CD4-positive, CD25-positive, alpha-beta regulatory T cell (primary cell): ENCODE measurements at places on chromosomes 4 and X.

DNA sequence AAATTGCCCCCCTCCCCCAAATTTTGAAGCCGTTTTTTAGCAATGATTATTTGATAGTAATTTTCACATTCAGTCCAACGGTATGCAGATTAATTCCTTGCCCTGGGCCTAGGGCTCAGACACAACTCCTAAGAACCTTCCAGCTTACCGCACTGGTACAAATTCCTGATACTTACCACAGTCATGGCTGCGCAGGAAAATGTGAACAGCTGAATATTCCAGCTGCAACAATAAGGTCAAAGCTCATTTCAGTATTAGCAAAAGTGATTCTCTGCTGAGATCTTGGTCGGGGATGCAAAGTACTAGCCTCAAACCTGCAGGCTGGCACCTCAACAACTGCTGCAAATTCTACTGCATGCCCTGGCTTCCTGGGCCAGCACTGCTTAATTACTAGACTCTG lies 3.0 kb downstream of the ATP11C start:
- DNase-seq = no peak

DNA sequence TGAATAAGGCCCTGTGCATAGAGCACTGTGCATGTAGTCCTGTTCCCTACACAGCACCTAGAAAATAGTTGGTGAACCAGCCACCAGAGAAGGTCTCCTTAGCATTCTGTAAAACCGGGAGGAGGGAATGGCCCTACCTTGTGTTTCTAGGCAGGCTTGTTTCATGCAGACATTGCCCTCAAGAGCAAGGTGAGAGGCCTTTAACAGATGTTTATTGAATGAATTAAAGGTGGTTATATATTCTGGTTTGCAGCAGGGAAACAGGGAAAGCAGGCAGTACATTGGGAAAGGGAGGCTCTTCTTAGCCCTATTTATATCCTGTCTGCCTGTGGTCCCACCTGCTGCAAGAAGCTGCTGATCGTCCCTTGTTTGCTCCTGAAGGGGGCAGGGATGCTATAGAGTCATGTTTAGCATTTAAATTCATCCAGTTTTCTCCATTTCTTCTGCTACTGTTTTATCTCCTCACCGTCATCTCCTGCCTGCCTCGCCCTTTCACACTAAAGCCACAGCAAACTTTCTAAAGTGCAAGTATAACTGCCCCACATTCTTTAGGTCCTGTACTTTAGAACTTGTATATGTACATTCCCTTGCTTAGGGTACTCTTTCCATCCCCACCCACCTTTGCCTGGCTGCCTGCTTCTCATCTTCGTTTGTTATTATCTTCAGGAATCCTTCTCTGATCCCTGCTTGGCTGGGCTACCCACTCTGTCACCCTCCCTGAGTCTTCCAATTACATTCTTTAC lies 60.3 kb downstream of the EGF start:
- DNase-seq = no peak

GRCh38 chr4:54723220-54723619 lies 65.5 kb downstream of the KIT start:
- no peak for DNase-seq

GRCh38 chr4:171947400-171947799 lies 134.2 kb downstream of the GALNTL6 start:
- no peak for DNase-seq

- DNase-seq = no peak
Measured at GRCh38 chrX:21438792-21439191, 64.6 kb downstream of the CNKSR2 start.

DNA sequence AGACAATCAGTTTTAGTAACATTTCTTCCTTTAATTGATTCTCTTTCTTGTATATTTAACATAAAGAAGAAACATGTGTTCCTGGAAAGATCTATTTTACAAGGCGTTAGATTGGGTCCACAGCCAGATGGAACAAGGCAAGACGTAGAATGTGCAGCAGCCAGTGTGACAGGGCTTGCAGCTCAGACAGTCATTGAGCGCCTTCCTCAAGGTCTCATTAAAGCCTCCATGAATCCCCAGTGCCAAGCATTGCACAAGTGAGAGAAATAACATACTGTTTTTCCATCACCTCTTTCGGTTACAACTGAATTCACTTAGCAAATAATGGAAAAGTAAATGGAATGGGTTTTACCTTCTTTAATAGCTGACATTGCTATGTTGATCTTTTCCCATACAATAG lies 292.5 kb downstream of the USP46 start:
- no peak for DNase-seq

- DNase-seq = no peak
Measured at GRCh38 chr4:74331944-74332343, 23.7 kb downstream of the EPGN start.
